ENCODE measurements at places on chromosomes 4 and X. TPM values are rescaled to one million over a fixed set of nuclear protein-coding genes. Genes with fewer than 3 reads are reported as not detected.

The NXF2 gene
- total RNA-seq, result not detected

- no peak overlapping the region for H3K4me3 ChIP-seq
- no peaks in the 10 kb centered on the region for H3K27me3 ChIP-seq
- H3K27ac ChIP-seq, result no peak overlapping the region
- H3K4me1 ChIP-seq, result no peaks in the 10 kb centered on the region
These were observed 115.0 kb upstream of the TLL1 start for GRCh38 chr4:165758086-165758485.

GRCh38 chrX:7272346-7272745 lies 124.4 kb upstream of the PUDP start:
- no peaks in the 10 kb centered on the region for H3K36me3 ChIP-seq
- DNase-seq, result no peak
- H3K4me3 ChIP-seq, result no peak overlapping the region

- H3K27me3 ChIP-seq, result no peaks in the 10 kb centered on the region
- H3K36me3 ChIP-seq, result no peaks in the 10 kb centered on the region
- no peak for DNase-seq
- no peaks in the 10 kb centered on the region for H3K4me1 ChIP-seq
- H3K4me3 ChIP-seq, result no peak overlapping the region
- H3K27ac ChIP-seq, result no peak overlapping the region
These were observed 46.6 kb downstream of the TENM3 start for GRCh38 chr4:182289809-182290208.

DNA sequence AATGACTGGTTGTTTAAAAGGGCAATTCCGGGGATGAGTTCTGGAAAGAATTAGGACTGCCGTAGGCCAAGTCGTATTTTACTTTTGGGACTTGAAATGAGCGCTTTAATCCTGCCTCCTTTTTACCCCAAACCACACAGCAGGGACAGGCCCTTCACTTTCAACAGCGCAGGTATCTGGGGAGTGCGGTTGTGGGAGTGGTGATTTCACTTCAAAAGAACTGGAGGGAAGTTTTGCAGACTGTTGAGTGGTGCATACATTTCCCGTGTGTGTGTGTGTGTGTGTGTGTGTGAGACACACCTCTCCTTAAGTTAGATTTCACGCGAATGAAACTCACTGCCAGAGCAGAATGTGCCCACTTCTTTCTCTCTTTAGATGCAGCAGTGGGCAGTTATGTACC lies 2.8 kb downstream of the NHS start:
- no peaks in the 10 kb centered on the region for H3K36me3 ChIP-seq
- peaks cover 7% of the 10 kb centered on the region for H3K4me1 ChIP-seq
- DNase-seq, result no peak
- no peak overlapping the region for H3K4me3 ChIP-seq

The ODAPH gene
- total RNA-seq, result not detected

DNA sequence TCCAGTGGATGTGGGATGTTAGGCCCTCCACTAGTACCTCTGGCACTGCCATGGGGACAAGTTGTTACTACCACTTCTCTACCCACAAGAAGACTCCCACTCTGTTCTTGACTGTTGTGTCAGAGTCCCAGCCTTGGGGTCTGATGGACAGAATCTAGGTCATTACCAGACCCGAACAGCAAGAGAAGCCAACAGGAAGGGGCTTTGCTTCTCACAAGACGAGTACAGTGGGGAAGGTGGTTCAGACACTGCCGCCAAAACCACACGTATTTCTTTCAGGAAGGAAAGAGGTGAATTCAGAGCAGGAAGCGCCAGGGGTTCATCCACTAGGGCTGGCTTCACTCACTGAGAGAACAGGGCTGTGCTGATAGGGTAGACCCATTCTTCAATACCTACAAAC lies 161.3 kb upstream of the KIT start:
- H3K27me3 ChIP-seq, result no peaks in the 10 kb centered on the region
- no peak overlapping the region for H3K4me3 ChIP-seq
- no peak overlapping the region for H3K27ac ChIP-seq
- no peak for DNase-seq

DNA sequence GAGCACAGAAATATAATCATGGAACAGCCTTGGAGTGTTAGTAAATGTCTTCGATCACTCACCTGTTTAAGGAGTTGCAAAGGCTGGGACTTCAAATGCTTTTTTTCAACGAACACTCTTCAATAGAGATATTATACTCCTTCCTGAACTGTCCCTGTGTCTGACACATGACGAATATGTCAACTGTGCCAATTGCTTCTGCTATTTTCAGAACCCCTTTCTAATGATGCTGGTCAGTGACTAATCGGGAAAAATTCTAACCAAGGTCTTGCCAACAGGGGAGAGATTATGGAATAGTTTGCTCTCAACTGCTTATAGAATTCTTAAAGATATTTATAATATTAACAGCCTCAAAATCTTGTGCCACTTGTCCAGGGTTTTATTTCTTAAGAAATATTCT lies 8.5 kb upstream of the KLHL34 start:
- no peaks in the 10 kb centered on the region for H3K4me1 ChIP-seq
- H3K4me3 ChIP-seq, result no peak overlapping the region
- no peak for DNase-seq
- no peak overlapping the region for H3K27ac ChIP-seq
- no peaks in the 10 kb centered on the region for H3K36me3 ChIP-seq
- H3K27me3 ChIP-seq, result peaks cover 7% of the 10 kb centered on the region

DNA sequence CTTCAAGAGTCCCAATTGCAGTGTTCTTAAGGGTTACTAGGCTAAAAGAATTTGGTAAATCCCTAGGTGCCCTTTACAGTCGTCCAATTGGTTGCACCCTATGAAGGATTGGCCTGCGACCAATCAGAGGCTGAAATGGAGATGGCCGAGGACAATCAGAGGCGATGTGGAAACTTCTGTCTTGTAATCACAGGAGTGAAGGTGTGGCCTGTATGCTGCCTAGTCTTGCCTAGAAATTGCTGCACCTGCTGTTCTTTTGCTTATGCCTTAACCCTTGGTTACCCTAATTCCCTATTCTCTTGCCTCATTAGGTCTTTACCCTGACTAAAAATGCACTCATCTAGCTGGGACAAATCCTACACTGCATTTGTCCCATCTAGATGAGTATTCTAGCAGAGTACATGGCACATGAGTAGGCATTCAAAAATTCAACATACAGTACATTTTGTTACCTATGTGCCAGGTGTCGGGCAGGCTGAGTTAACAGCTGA lies 1.0 kb upstream of the DCK start:
- peaks cover 35% of the 10 kb centered on the region for H3K36me3 ChIP-seq
- no peak for DNase-seq
- peaks cover 38% of the 10 kb centered on the region for H3K4me1 ChIP-seq
- H3K27ac ChIP-seq, result peak overlapping the region; percentile 85
- H3K27me3 ChIP-seq, result no peaks in the 10 kb centered on the region

DNA sequence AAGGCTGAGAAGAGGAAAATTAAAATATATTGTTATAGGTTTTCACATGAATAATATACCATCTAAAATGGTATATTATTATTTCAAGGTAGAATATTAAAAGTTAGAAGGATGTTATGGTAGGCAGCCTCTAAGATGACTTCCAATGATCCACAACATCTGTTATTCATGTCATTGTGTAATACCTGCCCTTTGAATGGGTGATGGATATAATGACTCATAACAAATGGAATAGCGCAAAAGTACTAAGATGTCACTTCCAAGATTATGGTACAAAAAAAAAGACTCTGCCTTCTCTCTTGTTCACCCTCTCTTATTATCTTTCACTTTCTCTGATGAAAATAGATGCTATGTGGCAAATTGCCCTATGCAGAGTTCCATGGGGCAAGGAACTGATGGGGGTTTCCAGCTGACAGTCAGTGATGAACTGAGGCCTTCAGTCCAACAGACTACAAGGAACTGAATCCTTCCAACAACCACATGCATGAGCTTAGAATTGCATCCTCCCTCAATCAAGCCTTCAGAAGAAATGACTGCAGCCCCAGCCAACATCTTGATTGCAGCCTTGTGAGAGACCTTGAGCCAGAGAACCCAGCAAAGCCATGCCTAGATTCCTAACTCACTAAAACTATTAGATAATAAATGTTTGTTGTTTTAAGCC lies 57.7 kb downstream of the HS6ST2 start:
- H3K36me3 ChIP-seq, result no peaks in the 10 kb centered on the region
- H3K4me1 ChIP-seq, result no peaks in the 10 kb centered on the region
- no peaks in the 10 kb centered on the region for H3K27me3 ChIP-seq
- no peak overlapping the region for H3K4me3 ChIP-seq
- DNase-seq, result no peak

DNA sequence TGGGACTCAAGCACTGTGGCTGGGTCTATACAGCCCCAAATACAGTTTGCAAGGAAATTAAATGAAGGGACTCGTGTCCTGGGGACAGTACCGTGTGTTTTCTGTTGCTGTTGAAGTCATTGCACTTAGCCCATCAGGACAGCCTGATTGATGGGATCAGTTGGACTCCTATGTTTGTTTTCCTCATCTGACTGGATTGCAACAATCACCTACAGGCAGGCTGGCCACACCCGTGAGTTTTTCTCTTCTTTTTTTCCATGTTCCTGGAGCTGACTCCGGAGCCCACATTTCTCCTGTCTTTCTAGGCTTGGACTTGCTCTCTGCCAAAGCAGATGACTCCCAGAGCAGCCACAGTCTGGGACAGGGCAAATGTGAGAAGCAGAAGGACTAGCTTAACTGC lies 38.1 kb downstream of the RTL9 start:
- no peaks in the 10 kb centered on the region for H3K36me3 ChIP-seq
- H3K4me3 ChIP-seq, result no peak overlapping the region
- no peaks in the 10 kb centered on the region for H3K4me1 ChIP-seq
- DNase-seq, result no peak
- no peak overlapping the region for H3K27ac ChIP-seq

GRCh38 chr4:168930413-168931196 lies 79.5 kb downstream of the CBR4 start:
- no peak overlapping the region for H3K4me3 ChIP-seq
- no peak for DNase-seq
- peaks cover 13% of the 10 kb centered on the region for H3K36me3 ChIP-seq
- peaks cover 2% of the 10 kb centered on the region for H3K4me1 ChIP-seq
- H3K27me3 ChIP-seq, result no peaks in the 10 kb centered on the region
- H3K27ac ChIP-seq, result no peak overlapping the region

DNA sequence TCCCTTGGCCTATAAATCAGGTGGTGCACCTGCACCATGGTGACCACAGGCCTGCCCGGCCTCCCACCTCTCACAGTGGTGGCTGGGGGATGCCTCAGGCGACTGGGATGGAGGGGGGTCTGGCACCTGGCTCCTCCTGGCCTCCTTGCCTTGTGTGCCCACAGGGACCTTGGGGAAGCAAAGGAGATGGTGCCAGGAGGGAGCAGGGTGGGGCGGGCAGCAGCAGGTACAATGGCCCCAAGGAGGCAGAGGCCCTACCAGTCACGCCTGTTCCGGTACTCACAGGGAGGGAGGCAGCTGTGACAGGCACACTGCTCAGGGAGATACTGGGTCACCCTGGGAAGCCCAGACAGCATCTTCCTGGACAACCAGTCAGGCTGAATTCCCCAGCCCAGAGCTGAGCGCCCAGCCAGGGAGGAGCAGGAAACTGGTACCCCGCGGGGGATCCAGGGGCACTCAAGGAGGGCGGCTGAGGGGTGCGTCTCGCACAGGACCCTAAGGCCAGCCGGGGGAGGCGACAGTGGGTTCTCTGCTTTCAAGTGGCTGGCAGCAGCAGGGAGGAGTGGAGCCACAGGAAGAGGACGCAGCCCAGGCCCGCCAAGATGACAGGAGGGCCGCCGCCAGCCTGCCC lies 1.2 kb upstream of the TREX2 start:
- H3K27ac ChIP-seq, result no peak overlapping the region
- H3K36me3 ChIP-seq, result peaks cover 7% of the 10 kb centered on the region
- no peak for DNase-seq
- no peaks in the 10 kb centered on the region for H3K4me1 ChIP-seq

DNA sequence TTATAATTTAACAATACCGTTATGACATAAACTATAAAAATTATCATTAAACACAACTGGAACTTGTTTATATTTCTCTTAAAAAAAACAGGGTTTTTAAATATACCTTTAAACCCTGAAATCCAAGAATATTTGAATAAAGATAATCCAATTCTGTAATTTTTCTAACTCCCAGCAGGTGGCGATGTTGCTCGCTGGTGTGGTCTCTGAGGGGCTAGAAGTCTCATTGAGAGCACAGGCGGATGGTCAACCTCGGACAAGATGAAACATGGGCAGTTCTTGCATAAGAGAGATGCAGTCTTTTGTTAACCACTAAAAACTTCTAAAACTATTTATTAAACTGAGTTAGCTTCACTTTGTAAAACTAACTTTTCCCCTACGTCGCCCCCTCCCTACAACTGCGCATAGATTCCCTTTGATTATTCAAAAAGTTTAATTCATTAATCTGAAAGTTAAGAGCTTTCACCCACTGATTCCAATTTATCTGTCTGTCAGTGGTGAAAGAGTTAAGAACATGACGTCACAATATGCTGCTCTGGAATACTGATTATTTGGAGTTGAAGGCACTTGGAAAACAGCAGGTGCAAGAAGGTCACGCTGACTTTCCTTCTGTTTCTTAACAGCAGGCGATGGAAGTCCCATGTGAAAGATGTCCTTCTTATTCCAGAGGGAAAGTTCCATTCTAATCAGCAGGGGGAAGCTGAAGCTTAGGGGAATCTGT lies 29.5 kb downstream of the DMP1 start:
- H3K4me1 ChIP-seq, result no peaks in the 10 kb centered on the region
- no peaks in the 10 kb centered on the region for H3K36me3 ChIP-seq
- no peaks in the 10 kb centered on the region for H3K27me3 ChIP-seq
- H3K27ac ChIP-seq, result no peak overlapping the region

DNA sequence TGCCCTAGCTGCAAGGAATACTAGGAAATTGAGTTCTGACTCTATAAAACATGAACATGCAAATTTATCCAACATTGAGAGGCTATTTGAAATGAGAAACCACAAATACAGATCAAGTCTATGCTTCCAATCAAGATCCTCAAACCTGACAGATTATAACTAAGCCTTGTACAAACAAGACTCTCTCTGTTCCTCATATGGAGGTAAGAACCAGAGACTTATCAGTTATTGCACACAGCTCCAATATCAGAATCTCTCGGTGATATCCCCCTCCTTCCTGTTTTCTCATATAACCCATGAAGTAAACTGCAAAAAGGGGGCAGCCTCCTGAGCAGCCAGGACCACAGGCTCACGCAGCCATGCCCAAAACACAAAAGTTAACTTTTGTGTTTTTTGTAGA lies 36.5 kb downstream of the FBXW7 start:
- H3K27me3 ChIP-seq, result no peaks in the 10 kb centered on the region
- DNase-seq, result no peak
- H3K4me1 ChIP-seq, result peaks cover 21% of the 10 kb centered on the region
- no peak overlapping the region for H3K27ac ChIP-seq

The STARD8 gene
- 7.9 TPM for total RNA-seq

- H3K4me3 ChIP-seq, result no peak overlapping the region
- H3K27ac ChIP-seq, result no peak overlapping the region
- no peaks in the 10 kb centered on the region for H3K36me3 ChIP-seq
- no peaks in the 10 kb centered on the region for H3K4me1 ChIP-seq
These were observed 332.0 kb downstream of the PCDH18 start for GRCh38 chr4:137200322-137200721.

The MCF2 gene
- 0.46 TPM for total RNA-seq

GRCh38 chr4:106816496-106816895 lies 219.6 kb downstream of the DKK2 start:
- no peak overlapping the region for H3K4me3 ChIP-seq
- H3K36me3 ChIP-seq, result no peaks in the 10 kb centered on the region
- H3K4me1 ChIP-seq, result no peaks in the 10 kb centered on the region
- no peaks in the 10 kb centered on the region for H3K27me3 ChIP-seq
- no peak overlapping the region for H3K27ac ChIP-seq

- no peak overlapping the region for H3K4me3 ChIP-seq
- peak overlapping the region; percentile 87 for H3K27ac ChIP-seq
- peak; percentile 15 for DNase-seq
- no peaks in the 10 kb centered on the region for H3K27me3 ChIP-seq
These were observed 5.2 kb upstream of the TCEANC start for GRCh38 chrX:13647709-13648212.

GRCh38 chr4:78310007-78310739 lies 241.4 kb upstream of the ANXA3 start:
- no peak overlapping the region for H3K27ac ChIP-seq
- no peak overlapping the region for H3K4me3 ChIP-seq
- peaks cover 18% of the 10 kb centered on the region for H3K4me1 ChIP-seq
- H3K36me3 ChIP-seq, result no peaks in the 10 kb centered on the region

The DGKK gene
- not detected for total RNA-seq
